ENCODE measurements at places on chromosomes 2 and 18.

DNA sequence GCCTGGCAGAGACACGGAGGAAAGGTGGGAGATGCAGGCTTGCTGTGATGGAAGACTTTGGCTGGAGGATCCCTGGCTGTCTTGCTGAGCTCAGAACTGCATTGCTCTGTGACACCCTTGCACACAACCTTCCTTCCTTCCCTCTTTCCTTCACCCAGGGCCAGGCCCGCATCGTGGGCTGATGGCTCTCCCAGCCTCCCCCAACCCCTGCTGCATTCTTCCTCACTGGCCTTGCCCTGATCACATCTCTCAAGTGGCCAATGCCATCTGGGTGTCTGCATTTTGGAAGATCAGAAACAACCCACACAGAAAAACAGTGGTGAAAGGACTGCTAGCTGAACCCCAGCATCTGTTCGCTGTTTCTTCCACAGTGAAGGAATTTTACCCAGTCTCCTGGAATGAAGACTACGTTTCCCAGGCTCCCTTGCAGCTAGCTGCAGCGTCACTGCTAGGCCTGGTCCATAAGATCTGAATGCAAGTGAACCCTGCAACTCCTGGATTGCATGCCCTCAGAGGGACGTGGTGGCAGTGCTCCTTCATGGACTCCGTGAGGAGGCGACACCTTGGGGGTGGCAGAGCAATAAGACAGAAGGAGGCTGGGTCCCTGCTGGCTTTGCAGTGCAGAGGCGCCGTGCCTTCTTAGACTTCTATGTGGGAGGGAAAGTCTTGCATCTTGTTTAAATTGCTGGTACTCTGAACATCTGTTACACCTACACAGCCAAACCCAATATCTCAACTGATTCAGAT, 78.9 kb upstream of the YWHAQ start:
- no peak for DNase-seq

GRCh38 chr2:23782126-23782525, 144.8 kb downstream of the ATAD2B start:
- peak; percentile 17 for DNase-seq

- DNase-seq = peak; percentile 24
Observed at GRCh38 chr2:55009277-55010060, 40.8 kb downstream of the RTN4 start.

- no peak for DNase-seq
Observed at GRCh38 chr2:18381386-18381785, 179.1 kb downstream of the RDH14 start.

- DNase-seq = no peak
Observed at GRCh38 chr2:157837851-157838441, 38.2 kb downstream of the ACVR1 start.

- no peak for DNase-seq
Observed at GRCh38 chr2:149657401-149658040, 69.9 kb upstream of the MMADHC start.

DNA sequence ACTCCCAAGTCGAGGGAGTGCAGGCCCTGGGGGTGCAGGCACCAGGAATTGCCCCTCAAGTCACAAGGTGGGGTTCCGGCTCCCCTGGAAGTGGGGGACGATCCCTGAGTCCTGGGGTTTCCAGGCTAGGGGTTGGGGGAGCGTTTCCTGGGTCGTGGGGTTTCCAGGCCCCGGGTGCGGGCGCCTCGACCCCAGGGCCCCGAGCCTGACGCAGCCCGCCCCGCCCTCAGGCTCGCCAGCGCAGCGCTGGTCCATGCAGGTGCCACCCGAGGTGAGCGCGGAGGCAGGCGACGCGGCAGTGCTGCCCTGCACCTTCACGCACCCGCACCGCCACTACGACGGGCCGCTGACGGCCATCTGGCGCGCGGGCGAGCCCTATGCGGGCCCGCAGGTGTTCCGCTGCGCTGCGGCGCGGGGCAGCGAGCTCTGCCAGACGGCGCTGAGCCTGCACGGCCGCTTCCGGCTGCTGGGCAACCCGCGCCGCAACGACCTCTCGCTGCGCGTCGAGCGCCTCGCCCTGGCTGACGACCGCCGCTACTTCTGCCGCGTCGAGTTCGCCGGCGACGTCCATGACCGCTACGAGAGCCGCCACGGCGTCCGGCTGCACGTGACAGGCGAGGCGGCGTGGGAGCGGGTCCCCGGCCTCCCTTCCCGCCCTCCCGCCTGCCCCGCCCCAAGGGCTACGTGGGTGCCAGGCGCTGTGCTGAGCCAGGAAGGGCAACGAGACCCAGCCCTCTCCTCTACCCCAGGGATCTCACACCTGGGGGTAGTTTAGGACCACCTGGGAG, 12.0 kb downstream of the SIGLEC15 start:
- DNase-seq = no peak

DNA sequence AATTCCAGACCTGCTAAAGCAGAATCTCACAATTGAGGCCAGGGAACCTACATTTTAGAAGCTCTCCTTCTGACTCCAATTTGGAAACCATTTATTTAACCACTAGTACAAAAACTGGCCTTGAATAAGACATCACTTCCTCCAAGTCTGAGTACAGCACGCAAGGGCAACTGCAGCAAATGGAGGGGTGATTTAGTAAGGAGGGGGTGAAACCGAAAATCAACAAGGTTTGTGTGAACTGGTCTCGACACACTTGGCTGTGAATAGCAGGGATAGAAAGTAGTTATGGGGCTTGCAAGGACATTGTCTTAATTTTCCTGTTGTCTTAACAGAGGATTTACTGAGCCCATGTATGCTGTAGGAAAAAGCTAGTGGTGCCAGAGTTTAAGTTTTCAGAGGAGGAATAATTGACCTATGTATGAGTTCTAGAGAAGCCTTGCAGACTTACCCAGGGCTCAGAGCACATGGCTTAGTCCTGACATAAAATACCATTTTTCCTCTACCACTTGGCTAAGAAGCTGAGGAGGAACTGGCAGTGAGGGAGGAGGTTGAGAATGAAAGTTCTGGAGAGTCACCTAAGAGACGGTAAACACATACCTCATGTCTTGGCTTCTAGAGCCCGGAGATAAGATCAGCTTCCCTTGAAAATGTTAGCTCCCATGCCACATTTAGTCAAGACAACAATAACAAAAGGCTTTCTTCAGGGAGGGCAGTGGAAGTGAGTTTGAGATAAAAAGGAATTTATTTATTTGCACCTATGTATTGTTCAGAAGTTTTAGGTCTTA, 114.8 kb downstream of the SMAD2 start:
- DNase-seq = no peak

DNA sequence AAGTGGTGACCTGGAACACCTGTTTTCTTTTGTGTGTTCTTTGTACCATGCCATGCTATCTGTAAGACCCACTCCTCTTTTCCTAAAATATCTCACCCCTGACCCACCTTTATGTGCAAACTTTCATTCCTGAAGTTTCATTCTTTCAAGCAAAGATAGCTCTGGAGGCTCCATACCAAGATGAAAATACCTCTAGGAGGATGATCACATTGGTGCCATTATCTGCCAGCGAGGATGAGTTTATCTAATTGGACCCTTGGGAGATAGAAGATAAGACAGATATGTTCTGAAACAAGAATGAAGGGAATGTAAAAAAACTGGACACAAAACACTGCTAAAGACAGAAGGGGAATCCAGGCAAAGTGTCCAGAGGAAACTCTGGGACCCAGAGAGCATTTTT, 24.1 kb downstream of the BOD1L2 start:
- DNase-seq = no peak

DNA sequence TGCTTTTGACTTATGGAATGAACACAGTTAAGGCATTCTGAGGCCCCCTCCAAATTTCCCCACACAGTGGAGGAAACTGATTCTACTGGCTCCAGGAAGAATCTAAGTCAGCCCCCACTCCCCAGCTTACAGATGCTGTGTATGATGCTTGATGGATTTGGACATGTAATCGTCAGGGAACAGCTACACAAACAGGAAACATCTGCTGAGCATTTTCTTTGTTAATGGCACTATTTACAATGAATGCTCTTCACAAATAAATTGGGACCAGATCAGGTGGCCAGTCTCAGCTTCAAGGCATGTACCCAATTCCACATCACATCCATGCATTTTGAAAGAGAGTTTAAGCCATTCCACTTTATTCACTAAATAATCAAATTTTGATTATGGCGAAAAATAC, 562.3 kb downstream of the SOX11 start:
- no peak for DNase-seq

- peak; percentile 54 for DNase-seq
Observed at GRCh38 chr18:63511285-63511684, 30.9 kb upstream of the SERPINB12 start.

GRCh38 chr2:96608469-96609455, 29.4 kb downstream of the KANSL3 start:
- DNase-seq = no peak

- DNase-seq = no peak
Observed at GRCh38 chr2:23235292-23235691, 149.7 kb upstream of the KLHL29 start.

- no peak for DNase-seq
Observed at GRCh38 chr2:231891514-231891905, 34.7 kb downstream of the NPPC start.

GRCh38 chr2:168056242-168056787, 191.1 kb downstream of the STK39 start:
- DNase-seq = no peak

DNA sequence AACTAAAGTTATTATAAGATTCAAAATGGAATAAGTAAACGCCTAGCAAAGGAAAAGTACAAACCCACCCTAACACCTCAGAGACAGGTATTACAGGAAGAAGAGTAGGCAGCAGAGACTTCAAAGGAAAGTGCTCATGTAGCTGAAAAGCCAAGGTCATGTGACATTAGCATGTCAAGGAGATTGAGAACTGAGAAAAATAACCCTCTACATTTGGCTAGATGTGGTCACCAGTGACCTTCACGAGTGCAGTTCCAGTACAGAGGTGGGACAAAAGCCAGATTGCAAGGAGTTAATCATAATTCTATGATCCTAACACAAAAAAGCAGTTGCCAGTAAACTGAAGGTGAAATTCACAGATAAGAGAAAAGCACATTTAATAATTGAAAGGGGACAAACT, 252.7 kb downstream of the ZEB2 start:
- DNase-seq = no peak

DNA sequence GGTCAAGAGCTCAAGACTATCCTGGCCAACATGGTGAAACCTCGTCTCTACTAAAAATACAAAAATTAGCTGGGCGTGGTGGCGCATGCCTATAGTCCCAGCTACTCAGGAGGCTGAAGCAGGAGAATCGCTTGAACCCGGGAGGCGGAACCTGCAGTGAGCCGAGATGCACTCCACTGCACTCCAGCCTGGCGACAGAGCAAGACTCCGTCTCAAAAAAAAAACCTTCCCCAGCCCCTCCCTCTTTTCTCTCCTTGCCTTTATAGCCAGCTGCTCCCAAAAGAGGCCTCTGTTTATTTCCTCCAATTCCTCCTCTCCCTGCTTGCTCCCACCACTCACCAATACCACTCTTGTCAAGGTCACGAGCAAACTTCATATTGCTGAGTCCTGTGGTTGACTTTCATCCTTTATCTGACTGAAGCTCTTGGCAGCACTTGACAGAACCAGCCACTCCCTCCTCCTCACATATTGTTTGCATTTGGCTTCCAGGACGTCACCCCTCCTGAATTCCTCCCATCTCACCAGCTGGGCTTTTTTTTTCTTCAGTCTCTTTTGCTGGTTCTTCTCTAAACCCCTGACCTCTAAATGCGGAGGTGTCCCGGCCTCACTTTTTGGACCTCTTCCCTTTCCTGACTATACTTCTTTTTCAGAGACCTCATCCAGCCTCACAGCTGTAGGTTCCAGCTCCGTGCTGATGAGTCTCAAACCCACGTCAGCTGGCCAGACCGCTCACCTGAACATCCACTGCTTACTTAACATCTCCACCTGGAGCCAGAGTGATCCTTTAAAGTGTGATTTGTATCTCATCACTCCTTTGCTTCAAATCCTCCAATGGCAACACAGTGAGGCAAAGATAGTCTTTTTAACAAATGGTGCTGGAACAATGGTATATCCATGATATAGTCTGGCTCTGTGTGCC, 84.6 kb upstream of the CAB39 start:
- DNase-seq = no peak

DNA sequence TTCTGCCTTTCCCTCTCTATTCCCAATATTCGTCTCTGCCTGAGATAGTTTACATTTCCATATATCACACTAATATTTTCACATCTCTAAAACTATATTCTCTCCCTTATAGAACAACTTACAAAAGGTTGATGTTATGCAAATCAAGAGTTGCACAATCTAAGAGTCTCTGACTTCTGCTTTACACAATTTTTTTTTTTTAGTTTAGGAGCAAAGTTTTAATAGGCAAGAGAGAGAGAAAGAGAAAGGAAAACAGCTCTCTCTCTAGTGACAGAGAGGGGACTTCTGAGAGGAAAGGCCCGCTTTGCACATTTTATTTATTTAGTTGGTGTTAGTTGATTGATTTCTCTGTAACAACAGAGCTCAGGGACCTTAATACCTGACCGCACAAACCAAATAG, 380.2 kb downstream of the TXNL1 start:
- peak; percentile 8 for DNase-seq

- DNase-seq = no peak
Observed at GRCh38 chr2:180728928-180729559, 251.4 kb upstream of the UBE2E3 start.

- no peak for DNase-seq
Observed at GRCh38 chr18:45202061-45202460, 413.2 kb upstream of the SLC14A2 start.

- no peak for DNase-seq
Observed at GRCh38 chr2:117902933-117903332, 88.4 kb downstream of the DDX18 start.

DNA sequence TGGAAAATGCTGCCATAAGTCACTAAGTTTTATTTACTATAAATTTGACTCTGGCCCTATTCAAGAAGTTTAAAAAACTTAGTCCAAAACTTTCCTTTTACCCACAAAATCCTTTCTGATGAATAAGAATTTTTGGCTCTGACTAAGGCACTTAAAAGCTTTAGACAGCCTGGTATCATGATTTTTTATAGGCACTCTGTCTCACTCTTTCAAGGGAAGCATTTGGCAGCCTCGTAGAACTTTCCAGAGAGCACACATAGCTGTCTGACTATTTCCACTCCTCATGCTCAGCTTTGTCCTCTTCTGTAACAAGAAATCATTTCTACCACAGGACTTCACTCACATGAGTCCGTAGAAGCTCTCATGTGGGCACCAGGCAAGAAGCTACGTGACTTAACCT, 32.3 kb upstream of the XDH start:
- no peak for DNase-seq

DNA sequence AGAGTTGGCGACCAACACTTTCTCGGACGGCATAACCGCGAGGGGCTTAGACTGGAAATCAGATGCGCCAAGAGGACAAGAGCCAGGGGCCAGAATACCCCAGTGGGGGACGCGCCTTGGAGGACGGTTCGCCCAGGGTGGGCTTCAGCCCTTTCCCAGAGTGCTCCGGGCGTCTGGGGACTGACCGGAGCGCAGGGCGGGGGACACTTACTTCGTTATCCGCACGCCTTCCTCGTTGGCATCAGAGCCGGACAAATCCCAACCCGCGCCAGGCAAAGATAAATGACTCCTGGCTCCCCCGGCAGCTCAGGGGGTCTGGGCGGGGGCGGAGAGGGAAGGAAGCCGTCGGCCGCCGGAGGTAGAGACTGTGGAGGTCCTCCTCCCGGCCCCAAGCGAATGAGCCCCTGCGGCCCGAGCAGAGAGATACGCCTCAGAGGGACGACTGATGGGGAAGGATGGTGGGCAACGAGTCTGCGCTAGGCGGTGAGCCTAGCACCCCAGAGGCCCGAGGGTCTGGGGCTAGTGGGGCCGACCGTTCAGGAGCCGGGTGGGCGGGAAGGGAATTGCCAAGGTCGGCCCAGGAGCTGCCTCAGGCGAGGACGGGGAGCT, 4.7 kb upstream of the SATB2 start:
- no peak for DNase-seq

GRCh38 chr2:152433289-152433688, 98.3 kb downstream of the FMNL2 start:
- no peak for DNase-seq
